ENCODE measurements at places on chromosomes 11 and 22.
A peak's percentile ranks its signal among the peaks of the same experiment; 100 is the strongest.

DNA sequence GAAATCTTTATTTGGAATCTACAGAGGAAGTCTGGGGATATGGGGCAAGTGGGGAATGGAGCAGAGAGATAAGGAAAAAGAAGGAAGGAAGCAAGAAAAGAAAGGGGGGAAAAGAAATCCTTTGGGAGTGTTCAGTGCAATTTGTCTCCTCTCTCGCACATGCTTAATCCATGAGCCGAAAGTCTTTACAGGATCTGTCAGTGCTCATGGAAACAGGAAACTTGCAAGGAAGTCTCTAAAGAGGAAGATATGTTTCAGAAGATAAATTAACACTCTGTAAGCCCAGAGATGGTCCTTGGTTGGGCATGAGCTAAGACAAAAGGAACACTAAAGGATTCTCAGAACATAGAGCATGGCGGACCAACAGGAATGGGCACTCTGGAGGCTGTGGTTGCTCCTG is 47.9 kb upstream of the FLI1 start:
- DNase-seq = no peak

DNA sequence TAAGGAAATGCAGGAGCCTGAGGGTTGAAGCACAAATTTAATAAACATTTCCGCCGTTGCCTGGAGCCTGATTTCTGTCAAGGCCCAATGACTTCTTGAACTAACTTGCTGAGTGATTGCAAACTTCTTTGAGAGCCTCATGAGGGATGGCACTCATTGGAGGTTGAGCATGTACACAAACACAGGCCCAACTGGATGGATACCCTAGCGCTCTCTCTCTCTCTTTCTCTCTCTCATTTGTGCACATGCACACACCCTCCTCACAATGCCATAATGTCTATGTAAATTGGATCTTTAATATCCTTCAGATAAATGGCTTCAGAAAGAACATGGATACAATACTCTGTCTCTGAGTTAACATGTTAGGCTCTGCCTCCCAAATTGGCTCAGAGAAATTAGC is 597.7 kb upstream of the CADM1 start:
- DNase-seq = no peak

DNA sequence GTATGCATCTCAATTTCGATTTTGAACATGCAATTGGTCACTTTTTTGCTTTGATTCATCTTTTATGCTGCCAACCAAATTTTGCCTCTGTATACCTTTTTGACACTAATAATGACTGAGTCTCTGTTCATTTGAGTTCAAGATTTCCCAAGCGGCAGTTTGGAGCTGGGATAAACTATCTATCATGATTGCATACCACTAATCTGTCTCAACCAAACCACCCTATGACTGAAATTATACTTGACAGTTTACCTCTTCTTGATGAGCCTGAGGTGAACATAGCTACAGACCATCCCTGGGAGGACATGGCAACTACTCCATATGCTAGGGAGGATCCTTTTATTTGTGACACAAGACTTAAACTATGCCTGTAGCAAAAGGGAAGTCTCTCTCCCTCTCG is 146.2 kb downstream of the PAX6 start:
- no peak for DNase-seq

DNA sequence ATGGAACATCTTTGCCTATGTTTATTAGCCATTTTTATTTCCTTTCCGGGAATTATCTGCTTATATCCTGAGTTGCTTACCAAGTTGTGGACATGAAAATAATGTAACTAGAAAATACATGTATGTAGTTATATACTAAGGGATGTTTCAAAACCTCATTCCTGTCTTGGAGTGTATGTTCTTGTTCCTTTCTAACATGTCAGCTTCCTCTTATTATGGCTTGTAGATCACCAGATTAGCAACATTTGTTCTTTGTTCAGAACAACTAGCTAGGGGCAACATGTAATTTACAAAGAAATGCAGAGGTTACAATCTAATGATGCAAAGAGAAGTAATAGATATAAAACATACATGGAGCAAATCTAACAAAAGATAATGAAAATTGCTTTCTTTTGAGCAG is 13.1 kb upstream of the TMEM123 start:
- no peak for DNase-seq

GRCh38 chr22:50529416-50529896 is 356 bp downstream of the TYMP start:
- no peak for DNase-seq

DNA sequence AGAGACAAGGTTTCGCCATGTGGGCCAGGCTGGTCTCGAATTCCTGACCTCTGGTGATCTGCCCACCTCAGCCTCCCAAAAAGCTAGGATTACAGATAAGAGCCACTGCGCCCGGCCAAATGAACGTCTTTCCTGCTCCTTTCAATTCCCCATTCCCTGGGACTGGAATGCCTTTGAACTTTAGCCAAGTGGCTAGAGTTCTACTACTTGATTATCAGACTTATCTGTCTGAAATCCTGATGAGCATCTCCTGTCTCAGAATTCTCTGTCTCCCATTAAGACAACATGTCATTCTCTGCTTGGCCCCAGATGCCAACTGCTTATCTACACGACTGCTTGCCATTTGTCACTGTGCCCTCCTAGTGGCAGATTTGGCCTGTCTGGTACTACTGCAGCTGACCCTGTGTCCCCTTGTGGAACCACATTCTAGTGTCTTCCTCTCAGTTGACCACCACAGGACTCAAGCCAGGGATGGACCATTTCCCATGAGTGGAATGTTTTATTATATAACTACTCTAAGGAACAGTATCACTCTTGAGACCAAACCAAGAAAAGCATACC is 33.1 kb upstream of the IPO7 start:
- no peak for DNase-seq

- no peak for DNase-seq
Measured at GRCh38 chr11:66846671-66847091, 3.4 kb downstream of the RCE1 start.

DNA sequence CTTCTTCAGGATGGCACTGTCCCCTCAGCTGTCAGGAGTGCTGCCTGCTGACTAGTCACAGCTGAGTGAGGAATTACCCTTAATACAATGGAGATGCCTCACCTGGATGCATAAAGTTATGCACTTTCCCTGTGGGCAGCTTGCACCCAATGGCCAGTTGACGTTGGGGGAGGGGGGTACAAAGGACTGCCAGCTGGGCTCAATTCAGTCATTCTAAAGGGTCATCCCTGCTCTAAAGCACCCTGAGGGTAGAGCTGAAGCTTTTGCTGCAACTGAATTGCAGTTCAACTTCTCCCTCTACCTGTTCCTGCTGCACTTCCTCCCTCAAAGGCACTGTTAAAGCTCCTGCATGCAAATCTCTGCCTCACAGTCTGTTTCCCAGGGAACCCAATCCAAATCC is 147.8 kb upstream of the SESN3 start:
- DNase-seq = no peak

DNA sequence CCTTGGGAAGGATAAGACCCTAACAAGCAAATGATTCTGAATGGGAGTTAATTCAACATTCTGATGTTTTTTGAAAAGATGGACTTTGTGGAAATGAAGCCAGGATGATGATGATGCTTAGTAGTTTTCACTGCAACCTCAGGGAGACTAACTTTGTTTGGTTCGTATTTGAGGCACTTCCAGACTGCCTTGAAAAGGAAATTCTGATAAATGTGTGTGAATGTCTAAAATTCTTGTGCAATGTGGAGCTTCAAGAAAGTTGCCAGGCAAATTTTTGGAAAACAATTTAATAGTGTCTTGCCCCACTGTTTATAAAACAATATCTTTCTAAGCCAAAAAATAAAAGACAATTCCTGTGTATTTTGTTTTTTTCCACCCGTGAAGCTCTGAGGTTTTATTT is 11.2 kb upstream of the NAV2 start:
- DNase-seq = no peak

DNA sequence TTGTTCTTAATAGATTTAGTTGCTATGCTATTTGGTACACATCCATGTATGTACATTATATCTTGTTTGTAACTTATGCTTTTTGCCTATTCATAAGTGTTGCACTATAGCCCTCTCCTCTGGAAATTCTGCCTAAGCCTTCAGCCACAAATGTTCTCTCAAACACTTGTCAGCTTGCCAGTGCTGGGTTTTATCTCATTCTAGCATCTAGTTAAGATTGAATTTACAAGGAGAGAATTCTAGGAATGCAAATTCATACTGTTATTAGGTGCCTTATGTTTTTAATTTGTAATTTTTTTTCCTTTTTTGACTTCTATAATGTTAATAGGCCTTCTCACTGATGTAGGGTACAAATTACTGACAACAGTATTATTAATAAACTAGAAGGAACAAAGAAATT is 14.6 kb upstream of the CTSC start:
- no peak for DNase-seq

- DNase-seq = peak; percentile 81
Measured at GRCh38 chr22:32796865-32797573, 4.5 kb upstream of the TIMP3 start.

- DNase-seq = no peak
Measured at GRCh38 chr11:103051151-103051801, 40.7 kb downstream of the DCUN1D5 start.

- DNase-seq = no peak
Measured at GRCh38 chr11:47915374-47915773, 65.0 kb upstream of the PTPRJ start.

DNA sequence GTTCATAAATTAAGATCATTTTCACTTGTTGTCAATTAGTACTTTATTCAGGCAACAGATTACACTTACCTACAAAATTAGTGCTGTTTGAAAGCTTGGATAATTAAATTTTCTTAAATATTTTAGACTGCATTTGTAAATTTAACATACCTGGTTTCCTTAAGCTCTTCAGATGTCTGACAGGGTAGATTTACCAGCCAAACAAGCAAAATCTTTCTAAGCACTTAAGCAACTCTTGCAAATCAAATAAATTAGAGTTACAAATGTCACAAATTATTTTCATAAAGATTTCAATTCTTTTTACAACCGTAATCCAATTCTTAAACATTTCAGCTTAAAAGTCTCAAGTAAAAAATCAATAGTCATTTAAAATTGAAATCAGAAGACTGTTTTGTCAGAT is 129.8 kb downstream of the DBX1 start:
- DNase-seq = no peak

DNA sequence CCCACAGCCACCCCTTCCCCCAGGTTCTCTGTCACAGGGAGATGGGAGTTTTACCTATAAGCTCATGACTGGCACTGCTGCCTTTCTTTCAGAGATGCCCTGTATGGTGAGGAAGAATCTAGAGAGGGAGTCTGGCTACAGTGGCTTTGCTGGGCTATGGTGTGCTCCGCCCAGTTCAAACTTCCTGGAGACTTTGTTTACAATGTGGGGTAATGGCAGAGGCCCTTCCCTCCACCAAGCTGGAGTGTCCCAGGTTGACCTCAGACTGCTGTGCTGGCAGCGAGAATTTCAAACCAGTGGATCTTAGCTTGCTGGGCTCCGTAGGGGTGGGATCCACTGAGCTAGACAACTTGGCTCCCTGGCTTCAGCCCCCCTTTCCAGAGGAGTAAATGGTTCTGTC is 143.5 kb downstream of the MSANTD4 start:
- no peak for DNase-seq
